Activated gamma-delta T cell (primary cell): ENCODE measurements at places on chromosomes 12 and 14.

- no peak for DNase-seq
Observed at GRCh38 chr12:13602172-13602571, 379.2 kb downstream of the GRIN2B start.

DNA sequence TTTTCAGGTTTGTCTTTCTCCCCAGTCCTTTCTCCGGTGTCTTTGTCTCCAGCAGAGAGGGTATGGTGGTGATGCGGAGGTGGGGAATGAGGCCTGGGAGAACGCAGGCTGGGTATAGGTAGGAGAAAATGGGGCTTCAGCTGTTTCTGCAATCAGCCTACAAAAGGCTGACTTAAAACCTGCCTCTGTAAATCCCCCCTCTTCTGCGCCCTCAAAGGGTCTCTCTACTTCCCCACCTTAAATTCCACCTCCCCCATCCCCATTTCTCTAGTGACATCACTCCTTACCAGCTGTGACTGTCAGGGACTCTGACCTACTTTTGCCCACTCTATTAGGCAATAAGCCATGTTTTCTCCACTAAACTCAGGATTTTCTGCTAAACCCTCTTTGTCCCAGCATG, 8.1 kb upstream of the RIMKLB start:
- DNase-seq: no peak

- DNase-seq: no peak
Observed at GRCh38 chr12:12018454-12018853, 52.3 kb upstream of the BCL2L14 start.

GRCh38 chr12:49567611-49568441, at the start of gene MCRS1:
TSS of gene MCRS1 (minus strand) at chr12:49568142. CDS start at chr12:49566731, 1,411 bp downstream.
- DNase-seq: peak; percentile 59

- DNase-seq: no peak
Observed at GRCh38 chr14:35971965-35972630, 146.0 kb downstream of the BRMS1L start.

GRCh38 chr12:25434515-25434914, 118.6 kb downstream of the LMNTD1 start:
- DNase-seq: no peak

- no peak for DNase-seq
Observed at GRCh38 chr14:65238456-65238855, 136.1 kb upstream of the MAX start.

- no peak for DNase-seq
Observed at GRCh38 chr12:58500399-58500798, 419.9 kb downstream of the LRIG3 start.

- DNase-seq: no peak
Observed at GRCh38 chr12:75116646-75117198, 92.9 kb downstream of the KCNC2 start.

DNA sequence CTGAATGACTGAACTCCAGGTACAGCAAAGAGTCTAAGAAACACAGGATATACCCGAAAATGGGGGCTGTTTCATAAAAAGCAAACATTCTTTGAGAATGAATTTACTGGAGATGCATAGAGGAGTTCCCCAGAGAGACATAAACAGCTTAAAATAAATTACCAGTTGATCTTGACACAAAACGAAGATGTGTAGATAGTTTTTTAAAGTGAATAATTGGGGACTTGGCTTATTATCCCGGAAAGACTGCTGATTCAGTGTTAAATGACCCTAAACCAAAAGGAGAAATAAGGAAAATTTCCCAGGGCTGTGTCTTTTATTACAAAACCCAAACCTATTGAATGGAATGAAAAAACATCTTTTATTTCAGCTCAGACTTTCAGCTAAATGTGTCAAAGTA, 1052.8 kb upstream of the TMEM132C start:
- no peak for DNase-seq

DNA sequence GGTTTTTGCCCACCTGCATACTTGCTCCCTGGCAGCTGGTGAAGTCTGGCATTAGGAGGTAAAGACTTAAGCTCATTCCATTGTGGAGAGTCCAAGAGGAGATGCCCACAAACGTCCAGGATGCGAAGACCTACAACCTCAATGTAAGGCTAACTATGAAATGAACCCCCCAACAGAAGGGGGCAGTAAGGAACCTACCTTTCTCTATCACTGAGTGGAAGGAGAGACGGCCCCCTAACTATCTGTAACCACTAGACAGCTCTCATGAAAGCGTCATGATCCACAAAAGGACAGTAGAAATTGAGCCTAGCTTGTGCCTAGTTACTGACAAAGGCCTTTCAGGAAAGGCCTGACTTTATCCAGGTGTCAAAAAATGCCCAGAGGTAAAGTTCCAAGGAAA, 55.3 kb downstream of the ZFYVE21 start:
- DNase-seq: no peak

DNA sequence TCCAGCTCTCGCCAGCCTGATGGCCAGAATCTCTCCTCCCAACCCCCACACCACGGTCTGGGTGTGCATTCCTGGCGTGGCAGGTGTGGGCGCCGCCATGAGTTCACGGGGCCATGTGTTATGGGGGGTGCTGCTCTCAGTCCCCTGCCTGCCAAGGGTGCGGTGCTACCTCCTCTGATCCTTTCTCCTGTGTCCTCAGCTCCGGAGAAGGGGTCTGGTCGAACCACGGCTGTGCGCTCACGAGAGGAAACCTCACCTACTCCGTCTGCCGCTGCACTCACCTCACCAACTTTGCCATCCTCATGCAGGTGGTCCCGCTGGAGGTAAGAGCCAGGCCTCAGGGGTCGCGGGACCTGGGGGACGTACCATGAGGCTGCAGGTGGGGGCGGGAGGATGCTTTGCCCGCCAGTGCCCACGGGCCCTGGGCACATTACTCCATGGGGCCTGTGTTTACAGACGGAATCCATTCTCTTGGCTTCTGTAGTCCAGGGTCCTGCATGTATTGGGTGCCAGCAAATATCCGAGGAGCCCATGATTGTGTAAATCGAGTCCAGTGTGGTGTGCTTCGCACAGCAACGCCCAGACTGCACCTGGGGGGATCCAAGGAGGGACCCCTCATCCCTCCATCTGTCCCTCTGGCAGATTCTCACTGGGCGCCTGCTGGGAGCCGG, 130.8 kb downstream of the ADGRD1 start:
- no peak for DNase-seq

DNA sequence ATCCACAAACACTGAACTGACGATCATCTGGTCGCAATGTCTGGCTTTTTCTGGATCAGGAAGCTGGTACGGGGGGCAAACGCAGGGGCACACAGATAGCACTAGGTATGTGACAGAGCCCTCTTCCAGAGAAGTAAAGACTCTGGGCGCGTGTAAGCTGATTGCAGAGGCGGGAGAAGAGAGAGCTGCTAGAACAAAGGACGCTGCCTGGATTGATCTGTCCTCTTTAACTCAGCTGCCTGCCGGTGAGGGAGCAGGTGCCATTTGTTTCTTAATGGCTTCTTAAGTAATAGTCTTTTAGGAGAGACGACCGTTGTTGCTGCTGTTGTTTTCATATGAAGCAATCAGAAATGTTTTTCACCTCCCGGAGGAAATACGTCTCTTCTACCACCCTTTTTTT, 77.3 kb downstream of the GLT1D1 start:
- no peak for DNase-seq

DNA sequence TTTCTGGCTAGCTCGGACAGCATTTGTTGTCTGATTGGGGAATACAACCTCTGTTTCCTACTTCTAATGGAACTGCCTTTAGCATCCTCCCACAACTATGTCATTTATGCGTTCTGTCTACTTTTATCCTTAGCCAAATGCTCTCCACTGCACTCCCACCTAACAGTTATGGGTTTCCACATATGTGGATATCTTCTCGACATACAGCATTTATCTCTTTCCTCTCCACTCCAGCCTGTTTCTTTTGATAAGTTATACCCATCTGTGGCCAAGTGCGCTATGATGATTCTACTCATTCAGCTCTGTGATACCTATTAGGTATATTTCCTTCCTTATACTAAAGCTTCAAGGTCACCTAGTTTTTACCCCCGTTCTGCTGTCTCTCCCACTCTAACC, 122.2 kb upstream of the NAP1L1 start:
- no peak for DNase-seq

GRCh38 chr12:80299976-80300375, 144.1 kb upstream of the PTPRQ start:
- no peak for DNase-seq

- no peak for DNase-seq
Observed at GRCh38 chr14:101813833-101814232, 52.3 kb downstream of the PPP2R5C start.

DNA sequence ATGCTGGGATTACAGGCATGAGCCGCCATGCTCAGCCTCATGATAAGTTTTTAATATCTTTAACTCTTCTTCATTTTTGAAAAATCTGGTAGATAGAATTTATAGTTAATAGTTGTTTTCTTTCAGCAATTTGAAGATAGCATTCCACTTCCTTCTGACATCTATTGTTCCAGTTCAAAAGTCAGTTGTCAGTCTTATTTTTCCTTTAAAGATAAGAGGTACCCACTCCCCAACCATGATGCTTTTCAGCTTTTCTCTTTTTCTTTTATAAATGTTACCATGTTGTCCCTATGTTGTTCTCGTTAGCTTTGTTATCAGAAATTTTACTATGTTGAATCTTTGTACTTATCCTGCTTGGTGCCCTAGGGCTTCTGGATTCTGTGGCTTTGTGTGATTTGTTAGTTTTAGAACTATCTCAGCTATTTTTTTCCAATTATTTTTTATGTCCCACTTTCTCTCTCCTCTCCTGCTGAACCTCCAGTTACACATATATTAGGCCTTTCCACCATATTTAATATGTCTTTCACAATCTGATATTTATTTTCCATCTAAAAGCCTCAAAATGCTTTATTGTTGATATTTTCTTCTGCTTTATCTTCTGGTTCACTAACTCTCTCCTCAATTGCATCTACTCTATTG, 181.6 kb upstream of the FOXN3 start:
- DNase-seq: no peak

DNA sequence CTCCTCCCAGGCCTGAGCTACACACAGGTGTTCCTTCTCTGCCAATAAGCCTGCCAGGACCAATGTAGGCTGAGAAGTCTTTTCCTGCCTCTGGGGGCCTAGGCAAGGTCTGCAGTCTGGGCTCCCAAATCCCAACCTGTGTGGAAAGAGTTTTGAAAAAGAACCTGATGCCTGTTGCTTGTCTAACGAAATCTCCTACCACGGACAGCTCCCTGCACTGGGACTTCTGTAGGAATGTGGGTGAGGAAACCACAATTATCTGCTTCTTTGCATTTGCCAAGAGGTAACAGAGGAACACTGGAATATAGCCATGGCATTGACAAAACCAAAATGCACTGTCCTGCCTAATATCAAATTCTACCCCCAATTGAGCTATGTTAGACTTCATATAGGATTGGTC, 877.0 kb upstream of the TMEM132C start:
- no peak for DNase-seq

GRCh38 chr14:77862154-77862786, 62.4 kb downstream of the ADCK1 start:
- peak; percentile 28 for DNase-seq

- no peak for DNase-seq
Observed at GRCh38 chr14:95255013-95255412, 64.7 kb downstream of the CLMN start.

DNA sequence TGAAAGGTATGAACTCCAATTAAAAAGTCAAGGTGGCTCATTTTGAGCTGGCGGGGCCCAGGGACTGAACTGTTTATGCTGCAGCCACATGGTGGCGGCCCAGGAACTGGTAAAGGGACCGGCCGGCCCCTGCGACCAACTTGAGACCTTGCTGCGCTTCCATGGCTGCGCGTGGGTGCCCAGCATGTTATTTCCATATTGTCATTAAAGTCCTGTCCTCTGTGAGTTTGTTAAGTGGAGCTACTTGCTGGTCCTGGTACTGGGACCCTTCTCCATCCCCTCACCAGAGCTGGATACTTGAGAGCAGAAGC, 62.3 kb downstream of the BEGAIN start:
- no peak for DNase-seq

GRCh38 chr14:35416108-35416750, 11.7 kb upstream of the NFKBIA start:
- no peak for DNase-seq

DNA sequence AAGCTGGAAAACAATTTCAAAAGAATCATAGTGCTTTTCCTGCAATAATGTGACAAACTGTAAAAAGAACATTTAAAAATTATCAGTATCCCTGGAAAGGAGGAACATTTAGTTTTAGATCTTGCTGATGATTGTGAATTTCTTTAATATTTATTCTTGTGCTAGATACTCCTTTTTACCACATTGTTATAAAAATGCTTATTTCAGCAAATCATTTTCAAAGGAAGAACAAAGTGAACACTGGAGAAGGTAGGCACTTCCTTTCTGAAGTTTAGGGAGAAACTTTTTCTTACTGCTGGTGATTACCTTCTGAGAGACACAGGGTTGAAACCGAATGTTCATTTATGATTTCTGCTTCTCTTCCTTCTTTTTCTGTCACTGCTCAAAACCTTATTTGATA, 45.1 kb upstream of the C12orf75 start:
- no peak for DNase-seq

DNA sequence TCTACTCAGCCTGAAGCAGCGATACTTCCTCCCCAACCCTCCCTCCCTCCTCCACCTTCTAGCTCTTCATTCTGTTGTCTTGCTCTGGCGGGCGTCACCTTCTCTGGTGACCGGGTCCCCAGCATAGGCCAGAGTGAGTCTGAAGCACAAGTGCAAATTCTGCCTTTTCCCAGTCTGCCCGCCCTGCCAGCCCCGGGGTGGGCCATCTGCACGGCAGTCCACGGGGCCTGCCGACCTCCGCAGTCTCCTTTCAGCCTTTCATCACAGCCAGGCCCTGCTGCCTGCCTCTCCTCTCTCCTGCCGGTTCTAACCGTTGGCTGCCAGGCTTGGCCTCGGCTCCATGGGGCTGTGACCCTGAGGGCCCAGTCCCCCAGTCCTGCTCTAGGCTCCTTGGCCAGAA, 58.7 kb downstream of the TESC start:
- DNase-seq: no peak

DNA sequence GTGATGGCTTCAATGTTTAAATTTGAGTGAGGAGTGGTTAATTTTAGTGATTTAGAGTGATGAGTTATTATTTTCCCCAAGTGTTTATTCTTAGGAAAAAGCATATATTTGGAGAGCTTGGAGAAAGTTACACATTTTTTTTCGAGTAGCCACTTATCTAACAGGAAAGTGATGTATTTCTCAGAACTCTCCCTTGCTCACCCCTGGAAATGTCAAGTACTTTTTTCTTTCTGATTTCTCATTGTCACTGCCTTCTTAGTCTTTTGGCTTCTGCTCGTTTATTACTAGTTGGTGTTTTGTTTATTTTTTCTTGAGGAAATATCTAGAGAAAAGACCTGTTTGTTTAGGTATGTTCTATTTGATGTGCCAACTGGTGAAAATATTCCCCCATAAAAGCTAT, 58.8 kb downstream of the AEBP2 start:
- DNase-seq: no peak

DNA sequence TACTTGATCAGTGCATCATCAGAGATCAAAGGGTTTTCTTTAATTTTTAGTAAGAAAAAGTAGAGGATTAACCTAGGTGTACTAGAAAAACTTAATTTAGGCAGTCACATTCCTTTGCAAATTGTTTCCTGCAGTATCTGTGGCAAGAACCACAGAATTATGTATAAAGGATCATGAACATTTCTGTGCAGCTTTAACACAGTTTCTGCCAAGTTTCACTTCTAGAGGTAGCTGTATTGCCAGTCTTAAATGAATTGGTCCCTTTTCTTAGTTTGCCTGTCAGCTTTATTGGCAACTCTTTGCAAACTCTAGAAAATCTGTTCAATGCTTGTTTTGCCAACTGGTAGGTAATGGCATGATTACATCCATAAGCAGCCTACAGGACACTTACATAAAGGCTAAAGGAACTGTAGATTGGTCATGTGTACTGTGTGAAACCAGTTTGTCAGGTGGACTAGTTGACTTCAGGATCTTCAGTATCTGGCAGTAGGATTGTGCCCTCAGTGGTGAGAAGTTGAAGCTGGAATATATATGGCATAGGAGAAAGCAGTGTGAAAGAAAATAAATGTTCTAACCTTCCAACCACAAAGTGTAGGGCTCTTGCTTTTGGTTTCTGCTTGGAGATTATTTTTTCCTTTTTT, 75.9 kb downstream of the TTLL5 start:
- DNase-seq: no peak
